ENCODE measurements at places on chromosomes 12 and 14. TPM values are rescaled to one million over a fixed set of nuclear protein-coding genes. Genes with fewer than 3 reads are reported as not detected.
A peak's percentile ranks its signal among the peaks of the same experiment; 100 is the strongest.

DNA sequence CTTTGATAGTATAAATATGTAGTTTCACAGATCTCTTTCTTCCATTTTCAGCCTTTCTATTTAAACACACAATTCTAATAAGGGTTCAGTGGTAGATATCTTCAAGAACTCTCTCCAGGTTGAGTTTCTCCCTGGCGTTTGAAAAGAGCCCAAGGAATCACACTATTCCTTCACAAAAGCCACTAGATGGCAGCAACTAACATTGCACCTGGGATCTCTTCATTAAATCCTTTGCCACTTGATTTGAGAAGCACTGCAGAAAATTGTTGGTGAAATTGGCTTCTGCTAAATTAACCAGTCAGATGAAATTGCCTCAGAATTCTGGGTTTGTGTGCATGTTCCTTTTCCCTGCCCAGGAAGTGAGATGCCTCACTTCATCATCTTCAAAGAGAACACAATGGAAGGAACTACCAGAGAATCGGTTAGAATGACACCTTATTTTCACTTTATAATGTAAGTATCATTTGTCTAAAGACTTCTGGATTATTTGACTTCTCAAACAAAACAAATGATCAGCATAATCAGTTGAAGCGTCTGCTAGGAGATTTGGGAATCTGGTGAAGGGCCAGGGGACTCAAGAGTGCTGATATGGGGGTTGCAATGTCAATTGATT, 6.8 kb downstream of the CCDC198 start:
- DNase-seq = peak; percentile 54

DNA sequence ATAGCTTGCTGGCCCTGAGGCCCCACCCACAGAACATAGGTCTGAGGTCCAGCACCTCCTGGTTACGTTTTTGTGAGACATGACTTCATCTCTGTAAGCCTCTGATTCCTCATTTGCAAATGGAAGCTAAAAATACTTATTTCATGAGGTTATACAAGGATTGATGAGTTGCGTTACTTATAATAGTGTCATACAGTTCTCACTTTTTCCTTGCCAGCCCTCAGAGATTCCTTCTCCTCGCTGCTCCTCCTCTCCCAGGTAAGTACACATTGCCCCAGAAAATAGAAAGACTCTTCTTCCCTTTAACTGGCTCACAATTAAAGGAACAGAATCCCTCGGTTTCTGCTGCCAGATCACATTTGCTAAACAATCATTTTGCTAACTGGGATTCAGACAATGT, 739.2 kb downstream of the VRK1 start:
- DNase-seq = no peak

DNA sequence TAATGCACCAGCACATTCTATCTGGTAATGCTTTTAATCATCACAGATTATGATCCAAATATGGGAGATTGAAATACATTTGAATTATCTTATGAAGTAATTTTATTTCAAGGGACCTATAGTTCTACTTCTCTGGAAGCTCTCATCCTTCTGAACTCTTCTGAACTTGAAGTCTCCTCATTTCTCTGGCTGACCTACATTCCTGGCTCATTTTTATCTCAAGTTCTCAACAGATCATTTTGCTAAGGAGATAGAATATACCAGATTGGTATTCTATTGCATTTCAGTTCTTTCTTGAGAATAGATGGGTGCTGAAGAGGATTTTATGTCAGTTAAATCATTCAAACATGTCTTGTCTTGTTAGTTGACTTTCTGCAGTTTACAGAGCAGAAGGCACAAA, 7.9 kb downstream of the HMGA2 start:
- peak; percentile 25 for DNase-seq

GRCh38 chr12:64672925-64673409, 62.7 kb downstream of the RASSF3 start:
- DNase-seq = no peak

- DNase-seq = no peak
Measured at GRCh38 chr14:99632410-99633035, 12.4 kb upstream of the HHIPL1 start.

KRT5 gene
- not detected for total RNA-seq

EML1 gene
- total RNA-seq = 16.6 TPM

RNASE7 gene
- not detected for total RNA-seq

SPIC gene
- total RNA-seq = not detected

Measured in cardiac muscle cell (in vitro differentiated cells and primary cell).